Stimulated activated CD4-positive, alpha-beta T cell treated with anti-CD3 and anti-CD28 coated beads, TNF-alpha, amount 100 ng/mL, for 24 hours (primary cell): ENCODE measurements at places on chromosomes 16 and 17.

DNA sequence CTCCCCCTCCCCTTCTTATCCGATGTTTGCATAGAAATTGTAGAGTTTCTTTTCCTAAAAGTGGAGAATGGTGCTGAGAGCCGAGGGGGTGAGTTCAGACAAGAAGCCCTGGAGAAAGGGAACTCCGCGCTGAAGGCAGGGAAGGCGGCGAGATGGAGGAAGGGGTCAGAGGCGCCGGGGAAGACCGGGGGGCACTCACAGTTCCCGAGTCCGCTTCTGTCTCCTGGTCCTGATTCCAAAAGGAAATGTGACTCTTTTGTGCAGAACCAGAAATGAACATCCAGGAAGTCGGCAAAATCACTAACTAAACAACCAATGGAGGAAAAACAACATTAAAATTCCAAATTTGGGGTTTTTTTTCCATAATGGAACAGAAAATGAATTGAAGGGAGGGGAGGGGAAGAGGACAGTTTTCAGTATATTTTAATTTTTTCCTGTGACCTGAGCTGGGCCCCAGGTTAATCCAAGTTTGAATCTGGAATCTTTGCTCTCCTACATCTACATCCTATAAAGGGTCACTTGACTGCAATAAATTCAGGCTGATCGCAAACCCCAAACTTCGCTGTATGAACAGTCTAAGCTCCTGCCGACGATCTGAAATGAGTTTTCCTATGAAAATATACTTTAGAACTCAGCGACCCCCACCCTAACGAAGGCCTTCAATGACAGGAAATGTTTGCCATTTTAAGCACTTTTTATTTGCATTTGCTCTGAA lies 252.3 kb downstream of the C16orf95 start:
- DNase-seq: no peak

GRCh38 chr17:29883497-29883896 lies 46.5 kb downstream of the SSH2 start:
- DNase-seq: no peak

DNA sequence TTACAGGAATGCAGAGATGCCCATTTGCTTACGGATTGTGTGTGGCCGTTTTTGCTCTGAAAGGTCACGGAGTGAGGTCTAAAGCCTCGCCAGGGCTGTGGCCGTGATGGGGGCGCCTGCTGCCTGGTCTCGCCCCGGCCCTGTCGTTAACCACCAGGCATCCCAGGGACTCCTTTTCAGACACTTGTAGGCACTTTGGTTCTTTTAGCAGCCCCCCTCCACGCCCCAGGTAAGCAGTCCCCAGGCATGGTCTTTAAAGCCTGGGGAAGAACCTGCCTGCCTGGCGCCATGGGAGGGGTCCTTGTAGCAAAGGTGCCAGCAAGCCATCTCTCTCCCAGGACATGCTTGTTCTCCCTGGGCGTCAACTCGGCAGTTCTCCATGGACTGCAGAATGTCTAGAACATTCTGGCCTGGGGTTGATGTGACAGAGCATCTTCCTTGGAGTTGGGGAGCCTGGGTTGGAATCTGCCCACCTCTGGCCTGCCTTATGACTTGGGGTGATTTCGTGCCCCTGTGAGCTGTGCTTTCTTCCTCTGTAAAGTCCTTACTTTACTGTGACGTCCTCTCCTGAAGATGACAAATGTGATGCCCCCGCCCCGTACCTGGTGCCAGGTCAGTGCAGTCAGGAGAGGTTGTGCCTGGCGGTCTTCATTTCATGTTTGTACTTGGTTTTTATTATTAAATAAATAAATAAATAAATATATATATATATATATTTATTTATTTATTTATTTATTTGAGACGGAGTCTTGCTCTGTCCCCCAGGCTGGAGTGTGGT lies 5.4 kb downstream of the KCTD5 start:
- no peak for DNase-seq

DNA sequence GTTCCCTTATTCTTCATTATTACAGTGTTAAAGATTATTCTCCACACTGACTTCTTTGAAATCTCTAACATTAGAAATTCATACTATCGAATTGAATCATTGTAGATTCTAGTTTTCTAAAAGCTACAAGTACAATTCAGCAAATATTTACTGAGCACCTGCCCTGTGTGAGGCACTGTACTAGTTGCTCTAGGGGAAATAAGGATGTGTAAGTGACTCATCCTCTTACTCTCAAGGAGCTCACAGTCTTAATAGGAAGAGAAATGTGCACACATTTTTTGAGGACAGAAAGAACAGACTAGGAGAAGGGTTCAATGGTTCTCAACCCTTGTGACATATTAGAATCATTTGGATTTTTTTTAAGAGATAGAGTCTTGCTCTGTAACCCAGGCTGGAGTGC lies 7.7 kb upstream of the SLFN12L start:
- no peak for DNase-seq

- DNase-seq: peak; percentile 68
Observed at GRCh38 chr17:79728169-79728907, 2.4 kb upstream of the ENPP7 start.

GRCh38 chr17:79224903-79225302 lies 150.3 kb downstream of the ENGASE start:
- no peak for DNase-seq

DNA sequence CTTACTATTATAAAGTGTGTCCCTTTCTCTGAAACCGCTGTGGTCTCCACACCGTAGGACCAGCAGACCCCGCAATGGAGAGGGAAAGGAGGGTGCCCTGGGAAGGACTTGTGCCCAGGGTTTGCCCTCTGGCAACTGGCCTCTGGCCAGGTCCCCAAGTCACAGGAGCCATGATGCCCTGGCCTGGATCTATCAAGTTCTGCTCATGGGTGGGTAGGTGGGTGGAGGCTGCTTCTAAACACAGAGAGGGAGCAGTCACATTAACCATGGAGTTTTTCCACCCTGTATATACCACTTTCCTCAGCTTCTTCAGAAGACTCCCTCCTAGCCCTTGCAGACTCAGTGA lies 9.4 kb upstream of the NEUROD2 start:
- DNase-seq: no peak

- no peak for DNase-seq
Observed at GRCh38 chr17:77889135-77889505, 69.4 kb upstream of the TNRC6C start.

DNA sequence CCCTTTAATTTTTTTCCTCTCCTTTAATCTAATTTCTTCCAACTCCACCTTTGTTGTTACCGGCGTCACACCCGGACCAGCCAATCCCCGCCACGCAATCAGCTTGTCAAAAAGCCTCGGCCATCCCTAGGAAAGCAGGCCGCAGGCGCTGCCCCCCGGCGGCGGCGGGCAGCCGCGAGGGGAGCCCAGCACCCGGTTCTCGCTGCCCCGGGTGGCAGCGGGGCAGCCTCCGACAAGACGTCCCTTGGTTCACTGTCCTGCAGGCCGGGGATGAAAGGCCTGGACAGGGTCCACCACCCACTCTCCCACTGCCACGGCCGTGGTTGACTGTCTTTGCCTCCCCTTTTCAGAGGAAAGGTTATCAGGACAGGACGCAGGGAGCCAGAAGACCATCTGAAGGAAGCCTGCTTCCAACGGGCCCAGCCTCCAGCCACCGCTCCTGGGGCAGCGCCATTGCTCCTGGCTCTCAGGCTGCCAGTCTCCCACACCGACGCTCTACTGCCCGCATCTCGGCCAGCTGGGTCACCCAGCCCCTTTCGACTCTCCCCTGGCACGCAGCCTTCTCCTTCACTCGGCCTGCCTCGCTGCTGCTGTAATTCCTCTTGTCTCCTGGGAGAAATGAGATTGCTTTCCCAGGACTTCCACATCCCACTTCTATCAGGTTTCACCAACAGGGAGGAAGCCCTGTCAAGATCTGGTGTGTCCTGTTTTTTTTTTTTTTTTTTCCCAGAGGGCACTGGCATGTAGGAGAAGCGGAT lies 2.8 kb upstream of the UBTF start:
- peak; percentile 47 for DNase-seq

- DNase-seq: no peak
Observed at GRCh38 chr17:50483266-50483665, 4.6 kb downstream of the RSAD1 start.

DNA sequence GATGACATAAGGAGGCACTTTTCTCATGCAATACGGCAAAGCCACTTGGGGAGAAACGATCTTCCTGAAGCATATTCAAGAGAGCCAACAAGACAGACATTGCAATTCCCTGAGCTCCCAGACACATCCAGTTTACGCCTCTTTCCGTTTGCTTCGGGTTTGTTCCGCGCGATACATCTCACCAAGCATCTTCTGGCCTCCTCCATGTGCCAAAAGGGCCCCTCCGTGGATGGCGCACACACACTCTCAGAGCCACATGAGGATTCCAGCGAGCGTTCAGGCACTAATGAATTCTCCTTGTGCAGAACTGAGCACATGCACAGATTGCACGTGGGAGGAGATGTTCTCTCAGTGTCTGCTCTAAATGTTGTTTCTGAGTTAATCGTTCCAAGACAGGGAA lies 146.7 kb upstream of the SHISA6 start:
- DNase-seq: no peak

DNA sequence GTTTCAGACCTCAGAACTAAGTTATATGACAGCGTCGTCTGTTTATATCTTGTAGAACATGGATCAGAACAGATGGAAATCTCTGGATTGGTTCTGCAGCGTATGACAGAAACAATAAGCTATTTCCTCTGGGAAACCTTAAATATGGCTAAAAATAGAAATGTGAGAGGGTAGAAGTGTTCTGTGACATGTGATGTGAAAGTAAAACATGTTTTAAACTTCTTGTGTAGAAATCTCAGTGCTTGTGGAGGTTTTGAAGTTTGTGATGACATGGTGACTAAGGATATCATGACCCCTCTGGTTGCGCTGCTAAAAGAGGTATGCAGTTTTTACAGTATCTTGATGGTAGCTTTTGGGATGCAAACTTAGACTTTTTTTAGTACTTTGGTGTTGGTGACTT lies 2.8 kb downstream of the HEATR3 start:
- no peak for DNase-seq

- no peak for DNase-seq
Observed at GRCh38 chr16:58126451-58126961, 2.7 kb downstream of the CFAP20 start.

DNA sequence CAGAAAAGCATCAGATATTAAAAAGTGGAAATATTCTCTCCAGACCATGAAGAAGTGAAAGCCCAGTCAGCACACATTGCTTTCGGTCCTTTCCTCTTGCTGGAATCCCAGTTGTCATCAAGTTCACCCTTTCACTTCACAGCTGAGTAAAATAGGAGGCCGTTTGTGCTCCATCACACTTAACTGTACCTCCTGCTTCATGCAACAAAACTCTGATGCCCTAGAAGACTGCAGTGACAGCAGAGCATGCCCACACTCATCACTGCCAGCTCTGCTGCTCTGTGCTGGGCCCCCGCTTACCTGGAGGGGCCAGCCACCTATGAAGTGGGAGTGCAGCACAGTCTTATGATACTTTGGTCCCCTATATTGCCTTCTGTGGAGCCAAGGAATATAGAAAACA lies 62.5 kb downstream of the N4BP1 start:
- DNase-seq: no peak

- DNase-seq: no peak
Observed at GRCh38 chr16:16915771-16916170, 536.8 kb downstream of the NPIPA7 start.

- no peak for DNase-seq
Observed at GRCh38 chr17:51585514-51586104, 325.3 kb downstream of the UTP18 start.

DNA sequence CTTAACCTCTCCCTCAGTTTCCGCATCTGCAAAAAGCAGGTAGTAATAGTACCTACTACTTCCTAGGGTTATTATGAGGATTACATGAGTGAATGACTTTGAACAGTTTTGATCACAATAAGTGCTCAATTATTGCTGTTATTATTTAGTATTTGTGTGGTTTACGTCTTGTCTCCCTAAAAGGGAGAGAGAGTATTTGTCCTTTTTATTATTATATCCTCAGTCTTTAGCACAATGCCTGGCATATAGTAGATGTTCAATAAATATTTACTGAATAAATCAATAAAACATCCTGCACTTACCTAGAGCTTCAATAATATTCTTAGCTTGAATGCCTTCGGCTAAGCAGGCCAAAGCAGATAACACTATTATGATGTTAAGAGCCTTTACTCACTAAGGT lies 160.0 kb downstream of the TANC2 start:
- DNase-seq: no peak

DNA sequence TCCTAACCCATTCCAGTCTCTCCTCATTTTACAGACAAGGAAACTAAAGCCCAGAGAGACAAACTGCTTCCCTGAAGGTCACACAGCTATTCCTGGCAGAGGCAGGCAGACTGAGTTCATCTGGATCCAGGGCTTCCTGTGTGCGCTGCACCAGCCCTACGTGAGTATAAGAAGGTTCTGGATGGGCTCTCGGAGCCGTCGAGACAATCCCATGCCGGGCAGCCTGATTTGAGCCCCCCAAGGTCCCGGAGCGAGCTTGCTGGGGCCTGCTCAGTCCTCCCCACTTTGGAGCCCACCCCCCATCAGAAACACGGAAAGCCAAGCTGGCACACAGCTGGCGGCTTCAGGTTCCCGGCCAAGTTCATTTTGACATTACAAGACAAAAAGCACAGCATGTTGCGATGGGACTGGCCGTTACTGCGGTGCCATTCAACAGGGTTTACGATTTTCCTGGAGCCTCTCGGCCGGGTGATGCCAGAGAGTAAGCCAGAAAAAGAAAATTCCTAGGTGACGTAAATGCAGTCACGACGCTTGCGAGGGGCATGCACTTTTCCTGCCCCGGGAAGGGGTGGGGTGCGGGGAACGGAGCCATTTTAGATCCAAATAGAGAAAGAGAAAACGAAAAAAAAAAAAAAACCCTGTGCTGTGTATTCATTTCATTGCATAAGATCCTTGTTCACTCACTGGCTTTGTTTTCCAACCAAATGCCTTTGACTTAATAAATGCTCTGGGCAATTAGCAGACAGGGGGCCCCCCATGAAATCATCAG lies 167.1 kb upstream of the FOXF1 start:
- DNase-seq: no peak
